ENCODE measurements at places on chromosomes 7 and 10. TPM values are rescaled to one million over a fixed set of nuclear protein-coding genes. Genes with fewer than 3 reads are reported as not detected.

Gene SPDYE16
- not detected for total RNA-seq

Gene EVX1
- not detected for total RNA-seq

Gene CHN2
- total RNA-seq = 20.1 TPM

Gene DEPP1
- 0.44 TPM for total RNA-seq

Gene CALHM3
- not detected for total RNA-seq

Gene SOSTDC1
- not detected for total RNA-seq

Gene TMEM229A
- total RNA-seq = not detected

DNA sequence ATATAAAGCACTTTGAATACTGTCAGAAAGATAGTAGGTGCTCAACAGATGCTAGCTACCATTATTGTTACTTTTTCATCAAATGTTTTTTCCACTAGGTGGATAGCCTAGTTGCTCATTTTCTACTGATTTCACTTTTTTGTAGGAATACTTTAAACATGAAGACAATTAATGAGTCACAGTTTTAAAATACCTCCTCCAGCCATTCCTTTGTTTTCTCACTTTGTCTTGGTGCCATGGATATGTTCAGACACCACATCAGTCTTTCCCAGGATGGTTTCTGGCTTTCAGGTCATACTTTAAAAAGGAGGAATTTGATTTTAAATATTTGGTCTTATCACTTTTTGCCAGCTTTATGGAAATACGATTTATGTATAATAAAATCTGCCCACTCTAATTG, 147.1 kb upstream of the MGMT start:
- no peak for DNase-seq

DNA sequence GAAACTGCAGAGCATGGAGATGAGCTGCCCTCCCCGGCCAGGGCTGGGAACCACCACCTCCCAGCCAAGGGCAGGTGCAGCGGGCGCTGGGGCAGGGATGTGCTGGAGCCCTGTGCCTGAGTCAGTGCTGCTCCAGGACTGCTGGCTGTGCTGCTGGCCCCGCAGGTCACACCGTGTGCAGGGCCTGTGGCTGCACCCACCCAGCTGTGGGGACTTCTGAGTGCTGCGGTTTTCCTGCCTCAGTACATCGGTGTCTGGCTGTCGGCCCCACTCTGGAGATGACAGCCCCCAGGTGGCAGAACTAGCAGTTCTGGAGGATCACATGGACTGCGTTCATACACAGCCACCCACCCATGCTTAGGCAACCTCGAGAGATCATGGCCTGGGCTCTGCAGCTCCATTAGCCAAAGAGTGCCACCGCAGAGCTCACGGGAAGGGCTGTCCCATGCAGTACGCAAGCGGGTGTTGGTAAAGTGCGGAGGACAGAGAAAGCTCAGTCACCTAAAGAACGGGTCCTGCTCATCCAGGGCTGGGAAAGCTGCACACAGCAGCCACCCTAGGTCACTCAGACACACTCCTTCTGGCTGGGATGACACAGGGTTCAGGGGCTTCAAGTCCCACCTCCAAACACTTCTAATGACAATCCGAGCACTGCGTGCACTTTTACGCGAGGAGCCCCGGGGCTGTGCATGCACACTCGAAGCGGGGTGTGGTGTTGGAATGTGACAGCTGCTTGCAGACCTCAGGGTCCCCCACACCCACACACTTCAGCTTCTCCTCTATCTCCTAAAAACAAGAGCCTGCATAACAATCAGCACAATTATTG, 198.1 kb upstream of the PPP2R2D start:
- no peak for DNase-seq

GRCh38 chr7:141280100-141280499, 206.2 kb downstream of the TMEM178B start:
- DNase-seq = no peak

DNA sequence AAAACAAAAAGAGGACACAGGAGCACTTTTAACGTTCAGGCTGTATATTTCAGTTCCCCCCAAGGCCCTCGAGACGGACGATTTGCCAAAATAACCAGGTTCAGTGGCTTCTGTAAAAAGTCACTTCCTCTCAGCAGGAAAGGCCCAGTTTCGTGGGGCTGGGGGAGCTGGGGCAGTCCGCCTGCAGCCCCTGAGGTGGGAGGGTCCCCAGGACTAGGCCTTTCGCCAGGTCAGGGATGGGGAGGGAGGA, 28.8 kb downstream of the WDR86 start:
- DNase-seq = no peak

DNA sequence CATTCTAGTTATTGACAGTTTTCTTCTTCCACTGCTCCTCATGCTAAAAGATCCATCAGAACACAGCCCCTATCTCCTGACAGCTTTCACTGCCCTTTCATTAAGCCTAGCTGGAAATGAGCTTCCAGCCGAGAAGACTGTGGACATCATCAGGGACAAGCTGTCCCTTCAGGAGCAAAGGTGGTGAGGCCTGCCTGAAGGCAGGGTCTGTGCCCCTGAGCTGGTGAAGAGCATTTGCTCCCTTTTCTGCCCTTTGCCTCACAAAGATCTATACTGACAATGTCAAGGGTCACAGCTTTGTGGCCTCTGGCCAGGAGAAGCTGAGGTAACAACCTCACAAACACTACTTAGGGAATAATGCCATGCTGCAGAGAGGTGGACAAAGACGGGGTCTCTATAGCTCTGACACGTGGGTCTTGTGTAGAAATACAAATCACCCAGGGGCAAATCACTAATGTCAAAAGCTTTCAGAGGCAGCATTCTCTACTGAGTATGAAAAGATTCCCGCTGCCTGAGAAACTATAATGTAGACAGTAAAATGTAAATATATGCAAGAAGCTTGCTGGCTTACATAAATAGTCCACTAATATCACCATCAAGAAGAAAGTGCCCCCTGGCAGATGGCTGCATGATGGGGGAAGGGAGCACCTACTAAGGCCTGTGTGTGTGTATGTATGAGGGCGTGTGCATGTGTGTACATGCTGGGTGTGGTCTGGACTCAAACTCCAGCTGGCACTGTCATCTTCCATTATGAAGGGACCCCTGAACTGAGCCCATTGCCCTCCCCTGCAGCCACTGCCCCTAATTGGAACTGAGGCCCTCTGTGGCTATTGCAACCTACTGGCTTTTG, 55.8 kb downstream of the HBP1 start:
- DNase-seq = no peak

DNA sequence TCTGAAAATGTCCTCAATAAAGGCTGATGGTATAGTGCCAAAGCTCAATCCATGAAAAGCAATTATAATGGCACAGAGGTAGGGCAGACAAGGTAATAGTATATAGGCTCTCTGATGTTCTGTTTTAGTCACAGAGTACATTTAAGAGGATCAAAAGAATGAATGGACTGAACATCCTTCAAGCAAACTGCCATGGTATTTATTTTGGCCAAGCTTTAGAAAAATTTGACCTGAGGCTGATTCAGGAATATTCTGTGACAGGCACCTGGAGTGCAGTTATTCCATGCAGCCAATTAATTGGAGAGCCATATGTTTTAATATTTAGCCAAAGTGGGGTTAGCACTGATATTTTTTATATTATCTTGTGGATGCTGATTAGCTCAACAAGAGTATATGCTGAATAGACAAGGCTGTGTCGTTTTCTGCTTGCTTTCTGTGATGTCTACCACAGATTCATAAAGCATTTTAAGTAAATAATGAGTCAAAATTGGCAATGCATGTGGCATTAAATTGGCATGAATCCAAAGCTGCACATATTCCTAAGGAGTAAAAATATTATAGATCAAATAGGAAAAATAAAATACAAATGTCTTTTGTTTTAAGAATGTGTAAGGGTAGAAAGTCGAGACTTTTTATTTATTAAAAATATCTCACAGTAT, 177.4 kb downstream of the PCLO start:
- DNase-seq = no peak

DNA sequence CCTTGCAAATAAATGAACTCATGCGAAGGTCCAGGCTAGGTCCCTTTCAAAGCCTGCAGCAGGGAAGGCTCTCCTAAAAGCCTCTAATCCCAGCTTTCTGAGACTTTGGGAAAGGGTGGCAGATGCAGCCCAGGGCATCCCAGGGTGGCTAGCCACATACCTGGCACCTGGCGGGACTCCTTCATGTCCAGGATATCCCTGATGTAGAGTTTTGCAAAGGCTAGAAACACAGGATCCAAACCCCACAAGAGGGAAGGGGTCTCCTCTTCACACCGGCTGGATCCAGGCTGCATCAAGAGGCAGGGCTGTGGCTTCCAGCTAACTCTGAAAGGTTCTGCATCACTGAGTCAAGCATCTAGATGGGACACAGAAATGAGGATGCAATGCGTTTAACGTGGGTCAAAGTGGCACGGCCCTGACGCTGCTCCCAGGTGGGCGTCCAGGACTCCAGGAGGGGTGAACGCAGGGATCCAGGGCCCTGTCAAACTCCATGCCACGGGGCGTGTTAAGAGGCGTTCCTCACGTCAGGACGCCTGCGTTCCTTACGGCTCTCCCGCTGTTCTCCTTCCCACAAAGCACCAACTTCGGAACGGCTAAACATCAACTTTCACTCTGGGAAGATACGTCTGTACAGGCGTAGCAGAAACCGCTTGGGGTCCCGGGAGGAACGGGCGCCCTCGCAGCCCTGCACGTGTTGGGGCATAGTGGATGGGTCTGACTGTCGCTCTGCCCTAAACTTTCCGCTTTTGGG, 507 bp downstream of the STN1 start:
- peak; percentile 62 for DNase-seq

DNA sequence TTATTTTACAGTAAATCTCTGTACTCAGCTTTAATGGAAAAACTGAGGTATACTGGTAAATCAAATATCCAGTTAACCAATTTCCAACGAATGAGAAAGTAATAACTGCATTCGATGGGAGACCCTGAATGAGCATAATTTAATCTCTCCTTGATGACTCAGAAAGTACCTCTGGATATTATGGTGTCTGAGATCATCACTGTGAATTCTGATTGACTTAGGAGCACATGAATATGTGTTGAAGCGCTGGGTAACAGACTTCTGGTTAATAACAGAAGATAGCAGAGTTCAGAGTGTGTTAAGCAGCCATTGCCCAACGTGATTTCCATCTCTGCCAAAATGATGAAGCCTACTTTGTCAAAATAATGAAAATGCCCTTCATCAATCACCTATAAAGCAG, 116.6 kb downstream of the NRP1 start:
- DNase-seq = no peak

DNA sequence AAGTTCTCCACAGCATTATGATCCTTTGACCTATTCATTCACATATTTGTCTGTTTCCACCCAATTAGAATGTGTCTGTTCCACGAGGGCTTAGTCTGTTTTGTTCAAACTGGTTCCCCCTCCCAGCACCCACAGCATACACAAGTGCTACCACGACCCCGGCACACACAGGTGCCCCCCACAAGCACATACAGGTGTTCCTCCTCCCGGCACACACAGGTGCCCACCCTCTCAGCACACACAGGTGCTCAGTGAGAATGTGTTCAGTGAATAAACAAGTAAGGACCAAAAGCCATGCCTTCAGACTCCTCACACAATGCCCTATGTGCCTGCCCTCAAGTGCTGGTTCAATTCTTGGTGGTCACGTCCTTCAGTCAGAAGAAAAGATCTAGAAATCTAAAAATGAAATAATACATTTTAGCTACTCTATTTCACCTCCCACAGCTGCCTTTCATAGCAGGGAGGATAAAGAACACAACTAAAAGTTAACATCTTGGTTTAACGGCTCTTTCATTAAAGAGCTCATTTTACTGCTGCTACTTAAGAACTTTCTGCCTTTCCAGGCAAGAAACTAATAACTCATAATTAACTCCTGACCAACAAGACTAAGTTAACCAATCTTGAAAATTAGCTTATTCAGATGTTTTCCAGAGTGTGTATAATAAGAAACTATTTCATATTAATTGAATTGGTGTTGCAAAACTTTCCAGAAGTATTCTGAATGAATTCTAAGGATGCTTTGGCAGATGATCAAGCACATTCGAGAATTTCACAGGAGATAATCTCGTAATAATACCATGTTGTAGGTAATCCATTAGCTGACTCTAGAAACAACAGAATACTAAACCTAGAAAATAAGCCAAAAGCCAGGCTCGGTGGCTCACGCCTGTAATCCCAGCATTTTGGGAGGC, 2.3 kb downstream of the DNMBP start:
- no peak for DNase-seq

DNA sequence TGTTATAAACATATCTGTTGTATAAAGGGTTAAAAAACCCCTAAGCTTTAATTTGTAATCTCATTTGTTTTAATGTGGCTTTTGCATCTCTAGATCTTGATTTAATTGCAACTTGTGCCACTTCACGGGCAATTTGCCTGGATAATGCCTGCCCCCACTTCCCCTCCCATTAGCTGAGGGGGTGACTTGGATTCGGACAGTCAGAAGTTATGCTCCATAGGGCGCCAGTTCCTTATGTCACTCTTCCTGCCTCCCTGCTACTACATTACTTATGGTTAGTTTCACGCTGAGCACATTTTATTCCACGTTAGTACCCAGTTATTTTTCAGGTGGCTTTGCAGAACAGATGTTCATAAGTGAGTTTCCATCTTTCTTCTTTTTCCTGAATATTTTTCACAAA, 1015.2 kb upstream of the PHF14 start:
- DNase-seq = no peak

- no peak for DNase-seq
These were observed 32.4 kb downstream of the CAMK2B start for GRCh38 chr7:44292876-44293560.

- no peak for DNase-seq
These were observed 43.8 kb upstream of the CSTF2T start for GRCh38 chr10:51743146-51743545.

- DNase-seq = no peak
These were observed 207.3 kb upstream of the ADO start for GRCh38 chr10:62597226-62597625.

- no peak for DNase-seq
These were observed 72.8 kb downstream of the CFTR start for GRCh38 chr7:117552660-117553059.

- no peak for DNase-seq
These were observed 7.2 kb upstream of the PYROXD2 start for GRCh38 chr10:98422182-98422581.

DNA sequence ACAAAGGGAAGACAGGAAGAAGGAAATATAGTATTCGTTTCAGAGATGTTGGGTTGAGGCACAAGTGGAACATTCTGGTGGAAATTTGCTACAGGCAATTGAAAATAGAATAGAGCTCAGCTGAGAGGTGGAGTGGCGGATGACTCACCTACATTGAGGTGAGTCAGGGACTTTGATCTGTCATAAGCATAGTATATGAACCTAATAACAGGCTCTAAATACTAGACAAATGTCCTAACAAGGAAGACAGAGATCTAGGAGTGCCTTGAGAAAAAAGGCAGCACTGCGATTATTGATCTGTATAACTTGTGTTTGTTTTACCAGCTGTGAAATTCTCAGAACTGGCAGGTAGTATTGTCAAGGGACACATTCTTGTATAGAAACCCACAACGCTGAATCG, 907 bp upstream of the IFRD1 start:
- peak; percentile 32 for DNase-seq

- DNase-seq = no peak
These were observed 61.5 kb downstream of the FZD1 start for GRCh38 chr7:91325726-91326125.

GRCh38 chr7:138565451-138566114, 105.5 kb downstream of the TRIM24 start:
- no peak for DNase-seq

DNA sequence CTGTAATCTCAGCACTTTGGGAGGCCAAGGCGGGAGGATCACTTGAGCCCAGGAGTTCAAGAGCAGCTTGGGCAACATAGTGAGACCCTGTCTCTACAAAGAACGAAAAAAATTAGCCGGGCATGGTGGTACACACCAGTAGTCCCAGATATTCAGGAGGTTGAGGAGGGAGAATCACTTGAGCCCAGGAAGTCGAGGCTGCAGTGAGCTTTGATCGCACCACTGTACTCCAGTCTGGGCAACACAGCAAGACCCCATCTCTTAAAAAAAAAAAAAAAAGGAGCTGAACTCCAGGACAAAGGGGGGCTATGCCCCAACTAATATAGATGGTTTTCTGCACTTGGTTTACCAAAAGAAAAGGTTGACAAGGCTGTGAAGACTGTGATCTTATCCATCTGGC, 101.2 kb upstream of the ANLN start:
- DNase-seq = no peak
